ENCODE measurements at places on chromosomes 11 and 22. TPM values are rescaled to one million over a fixed set of nuclear protein-coding genes. Genes with fewer than 3 reads are reported as not detected.

Gene POLR3H
- polyA plus RNA-seq, result 36.3 TPM

Gene APOL5
- 0.07 TPM for polyA plus RNA-seq

Gene PGM2L1
- polyA plus RNA-seq, result 1.7 TPM

GRCh38 chr22:38314933-38315822 is 2.1 kb downstream of the CSNK1E start:
- no peak for DNase-seq

DNA sequence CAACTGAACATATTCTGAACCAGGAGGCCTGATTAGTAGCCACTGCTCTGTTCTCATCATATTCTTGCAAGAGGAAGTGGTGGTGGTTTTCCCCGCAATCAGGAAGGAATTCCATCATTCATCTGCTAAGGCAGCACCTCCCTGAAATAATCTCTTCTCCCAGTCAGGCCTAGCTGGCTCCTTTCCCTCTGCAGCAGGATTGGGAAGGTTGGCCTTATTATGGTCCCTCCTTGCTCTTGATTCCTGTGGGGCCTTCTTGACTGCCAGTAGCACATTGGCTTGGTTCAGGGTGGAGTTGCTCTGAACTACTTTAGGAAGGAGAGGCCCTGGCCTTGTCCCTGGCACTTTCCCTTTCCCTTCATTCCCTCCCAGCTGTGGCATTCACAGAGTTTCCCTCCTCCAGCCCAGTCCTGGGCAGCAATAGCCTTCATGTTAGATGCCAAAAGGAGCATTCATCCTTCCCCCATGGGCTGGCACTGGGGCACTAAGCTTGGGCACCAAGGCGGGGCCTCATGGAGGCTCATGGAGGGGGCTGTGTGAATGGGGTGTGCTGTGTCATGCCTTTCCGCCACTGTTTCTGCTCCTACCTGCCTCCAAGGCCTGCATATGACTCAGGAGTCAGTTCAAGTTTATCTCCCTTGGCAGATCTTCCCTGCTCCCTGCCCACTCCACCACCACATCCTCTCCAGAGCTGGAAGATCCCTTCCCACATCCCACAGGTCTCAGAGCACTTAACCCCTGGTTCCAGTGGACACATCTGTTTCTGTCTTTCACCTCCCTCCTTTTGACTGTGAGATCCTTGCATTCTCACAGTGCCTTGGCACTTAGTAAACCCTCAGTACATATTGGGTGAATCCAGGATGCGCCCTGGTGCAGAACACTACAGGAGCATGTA is 27.6 kb upstream of the CD44 start:
- peak; percentile 55 for DNase-seq

Gene MIOX
- 0.14 TPM for polyA plus RNA-seq

DNA sequence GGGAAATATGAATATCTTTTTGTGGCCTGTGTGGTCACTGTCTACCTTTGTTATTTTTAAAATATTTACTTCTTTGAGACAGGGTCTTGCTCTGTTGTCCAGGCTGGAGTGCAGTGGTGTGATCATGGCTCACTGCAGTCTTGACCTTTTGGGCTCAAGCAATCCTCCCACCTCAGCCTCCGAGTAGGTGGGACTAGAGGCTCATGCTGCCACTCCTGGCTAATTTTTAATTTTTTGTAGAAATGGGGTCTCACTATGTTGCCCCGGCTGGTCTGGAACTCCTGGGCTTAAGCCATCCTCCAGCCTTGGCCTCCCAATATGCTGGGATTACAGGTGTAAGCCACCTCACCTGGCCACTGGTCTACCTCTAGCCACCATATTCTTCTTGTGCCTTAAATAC is 3.5 kb upstream of the EIF3D start:
- no peak for DNase-seq

DNA sequence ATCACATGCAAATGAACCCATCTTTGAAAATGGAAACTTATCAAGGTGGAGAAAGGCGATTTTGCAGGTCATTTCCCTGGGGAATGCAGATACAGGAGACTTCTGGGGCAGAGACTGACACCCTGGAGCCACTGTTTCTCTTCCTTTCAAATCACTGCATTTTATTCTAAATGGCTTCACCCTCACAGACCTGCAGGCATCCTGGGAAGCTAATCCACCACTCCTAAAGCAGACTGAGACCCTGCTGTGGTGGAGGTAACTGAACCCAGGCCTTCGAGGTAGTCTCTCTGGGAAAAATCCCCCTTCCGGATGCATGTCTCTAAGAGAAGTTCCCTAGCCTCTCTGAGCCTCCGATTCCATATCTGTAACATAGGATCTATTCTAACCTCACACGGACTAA is 20.9 kb upstream of the CSNK2A3 start:
- DNase-seq, result no peak

GRCh38 chr11:65251476-65251875 is 10.3 kb upstream of the POLA2 start:
- DNase-seq, result no peak

Gene POTEH
- not detected for polyA plus RNA-seq

Gene OR9G4
- polyA plus RNA-seq, result not detected

Gene CHCHD10
- 16.9 TPM for polyA plus RNA-seq

GRCh38 chr11:117143390-117143789 is 697 bp upstream of the PAFAH1B2 start:
- no peak for DNase-seq

DNA sequence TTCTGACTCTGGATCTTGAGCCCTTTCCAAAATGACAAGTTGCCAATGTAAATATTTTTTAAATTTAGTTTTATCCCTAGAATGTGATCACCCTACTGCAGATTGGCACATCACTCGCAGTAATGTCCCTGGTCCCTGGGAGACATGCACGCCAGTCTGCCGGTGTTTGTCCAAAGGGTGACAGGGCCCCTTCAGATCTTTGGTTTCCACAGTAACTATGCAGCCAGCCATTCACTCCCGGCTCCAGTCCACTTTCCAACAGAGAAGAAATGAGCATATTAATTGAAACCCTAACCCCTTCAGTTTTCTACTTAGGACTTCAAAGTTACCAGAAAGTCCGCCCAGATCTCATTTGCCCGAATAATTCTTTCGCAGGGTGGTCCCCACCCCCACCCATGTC is 25.8 kb upstream of the RASSF10 start:
- DNase-seq, result no peak

Gene RANGAP1
- polyA plus RNA-seq, result 75.8 TPM

DNA sequence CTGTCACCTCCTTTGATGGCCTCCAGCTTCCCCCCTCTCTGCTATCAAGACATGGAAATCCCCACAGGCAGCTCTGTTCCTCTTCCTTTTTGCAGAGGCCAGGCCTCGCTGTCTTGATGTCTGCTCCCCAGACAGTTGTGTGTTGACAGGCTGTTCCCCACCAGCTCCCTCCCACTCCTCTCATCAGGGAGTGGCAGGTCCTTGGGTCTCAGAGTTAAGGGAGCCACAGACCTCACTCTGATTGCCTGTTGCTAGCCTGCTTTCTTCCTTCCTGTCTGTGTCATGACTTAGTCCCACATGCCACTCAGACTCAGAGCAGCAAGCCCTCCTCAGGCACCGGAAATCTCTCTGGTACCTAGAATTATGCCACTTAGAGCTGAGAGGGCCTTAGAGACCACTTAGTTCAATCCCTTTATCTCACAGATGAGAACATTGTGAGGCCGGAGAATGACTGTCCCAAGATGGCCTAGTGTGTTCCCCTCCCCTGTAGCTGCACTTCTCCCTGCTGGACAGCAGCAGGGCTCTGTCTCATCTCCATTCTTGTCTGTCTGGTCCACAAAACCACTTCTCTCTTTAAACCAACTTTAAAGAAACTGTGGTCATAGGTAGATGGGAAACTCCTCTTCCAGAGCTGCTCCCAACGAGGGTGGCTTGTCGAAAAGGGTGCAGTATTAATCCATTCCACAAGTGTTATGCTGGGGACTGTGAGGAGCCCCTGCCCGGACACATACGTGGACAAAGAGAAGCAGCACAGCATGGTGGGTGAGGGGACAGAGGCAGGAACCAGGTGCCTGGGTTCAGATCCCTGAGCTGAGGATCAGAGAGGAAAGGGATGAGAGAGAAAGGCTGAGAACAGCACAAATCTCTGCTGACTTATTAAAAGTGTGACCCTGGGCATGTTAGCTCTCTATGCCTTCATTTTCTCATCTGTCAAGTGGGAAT is 4.2 kb downstream of the AMPD3 start:
- no peak for DNase-seq

Gene CASP5
- polyA plus RNA-seq, result 0.07 TPM

DNA sequence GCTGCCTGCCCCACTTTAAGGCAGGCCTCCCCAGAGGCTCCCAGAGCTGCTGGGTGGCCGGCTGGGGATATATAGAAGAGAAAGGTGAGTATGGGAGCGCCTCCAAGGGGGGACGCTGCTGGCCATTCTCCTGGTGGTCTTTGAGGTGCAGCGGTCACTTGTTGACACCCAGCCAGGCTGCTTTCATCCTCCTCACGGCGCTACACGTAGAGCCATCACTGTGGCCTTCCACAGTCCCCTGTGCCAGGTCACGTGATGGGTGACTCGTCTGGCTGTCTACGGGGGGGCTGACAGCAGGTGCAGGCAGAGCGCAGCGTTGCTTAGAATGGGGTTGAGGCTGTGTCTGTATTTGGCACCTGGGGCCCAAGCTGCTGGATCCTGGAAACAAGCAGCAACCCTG is 1.9 kb downstream of the ACR start:
- no peak for DNase-seq

DNA sequence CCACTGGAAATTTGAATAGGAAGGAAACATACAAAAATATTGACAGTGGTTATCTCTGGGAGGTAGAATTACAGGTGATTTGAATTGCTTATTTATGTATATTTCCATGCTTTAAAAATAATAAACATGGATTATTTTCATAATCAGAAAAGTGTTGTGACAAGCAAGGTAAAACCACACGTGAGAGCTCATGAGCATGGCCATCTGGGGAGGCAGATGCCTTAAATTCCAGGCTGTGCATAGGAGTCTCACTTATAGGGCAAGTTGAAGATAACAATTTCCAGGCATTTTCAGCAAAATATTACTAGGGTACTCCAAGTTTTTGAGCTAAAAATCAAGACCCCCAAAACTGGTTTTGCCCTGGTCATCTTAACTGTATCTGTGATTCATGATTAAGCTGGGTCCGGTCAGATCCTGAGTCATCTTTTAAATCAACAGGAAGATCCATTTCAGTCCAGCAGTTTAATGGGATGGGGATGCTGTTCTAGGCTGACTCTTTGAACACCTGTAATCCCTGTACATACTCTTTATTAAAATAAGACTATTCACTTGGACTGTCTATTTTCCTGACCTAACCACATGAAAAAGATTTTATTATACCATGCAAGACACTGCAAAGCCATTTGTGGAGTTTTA is 115.8 kb upstream of the NARS2 start:
- no peak for DNase-seq

DNA sequence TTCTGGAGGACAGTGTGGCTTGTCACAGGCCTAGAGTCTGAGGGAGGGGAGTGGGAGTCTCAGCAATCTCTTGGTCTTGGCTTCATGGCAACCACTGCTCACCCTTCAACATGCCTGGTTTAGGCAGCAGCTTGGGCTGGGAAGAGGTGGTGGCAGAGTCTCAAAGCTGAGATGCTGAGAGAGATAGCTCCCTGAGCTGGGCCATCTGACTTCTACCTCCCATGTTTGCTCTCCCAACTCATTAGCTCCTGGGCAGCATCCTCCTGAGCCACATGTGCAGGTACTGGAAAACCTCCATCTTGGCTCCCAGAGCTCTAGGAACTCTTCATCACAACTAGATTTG is 13.0 kb downstream of the PIK3IP1 start:
- DNase-seq, result no peak

Gene RIC3
- not detected for polyA plus RNA-seq

DNA sequence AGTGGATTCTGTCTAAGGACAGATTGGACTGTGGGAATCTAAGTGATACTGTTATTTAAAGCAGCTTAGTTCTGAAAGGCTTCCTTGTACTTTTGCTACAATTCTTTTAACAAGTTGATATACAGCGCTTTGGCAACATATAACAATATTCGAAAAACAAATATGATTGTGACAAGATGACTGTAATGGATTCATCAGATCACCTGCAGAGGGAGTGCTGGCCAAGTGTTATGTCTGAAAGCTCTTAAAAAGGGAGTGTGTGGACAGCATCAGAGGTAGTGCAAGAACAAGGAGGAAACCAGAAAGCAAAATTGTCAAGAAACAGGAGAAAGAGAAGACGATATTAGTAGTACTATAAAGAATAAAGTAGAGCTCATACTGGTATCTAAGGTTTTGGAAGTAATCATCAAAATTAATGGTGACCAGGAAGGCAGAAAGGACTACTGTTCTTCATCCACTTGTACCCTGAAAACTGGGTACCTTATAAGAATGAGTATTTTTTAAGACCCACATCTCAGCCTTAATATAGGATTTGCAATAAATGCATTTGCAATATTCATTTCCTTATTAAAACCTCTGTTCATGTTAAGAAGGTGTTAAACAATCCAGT is 1112.0 kb upstream of the CCDC90B start:
- no peak for DNase-seq

Gene GTSE1
- polyA plus RNA-seq, result 4.0 TPM

DNA sequence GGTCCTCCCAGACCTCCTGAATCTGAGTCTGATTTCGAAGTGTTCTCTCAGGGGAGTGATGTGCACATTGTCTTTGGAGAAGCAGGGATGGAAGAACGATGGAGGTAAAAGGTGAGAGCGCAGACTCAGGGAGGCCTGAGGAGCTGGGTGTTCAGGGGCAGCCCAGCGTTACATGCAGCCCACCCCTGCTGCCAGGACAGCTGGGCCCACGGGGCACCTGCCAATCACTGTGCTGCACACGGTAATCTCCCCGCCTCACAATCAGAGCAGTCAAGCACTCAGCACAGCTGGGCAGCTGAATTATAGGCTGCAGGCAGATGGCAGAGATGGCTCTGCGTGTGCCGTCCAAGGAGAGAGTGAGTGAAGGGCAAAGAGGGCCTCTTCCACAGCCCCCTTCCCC is 17.9 kb upstream of the HTR3A start:
- DNase-seq, result no peak

DNA sequence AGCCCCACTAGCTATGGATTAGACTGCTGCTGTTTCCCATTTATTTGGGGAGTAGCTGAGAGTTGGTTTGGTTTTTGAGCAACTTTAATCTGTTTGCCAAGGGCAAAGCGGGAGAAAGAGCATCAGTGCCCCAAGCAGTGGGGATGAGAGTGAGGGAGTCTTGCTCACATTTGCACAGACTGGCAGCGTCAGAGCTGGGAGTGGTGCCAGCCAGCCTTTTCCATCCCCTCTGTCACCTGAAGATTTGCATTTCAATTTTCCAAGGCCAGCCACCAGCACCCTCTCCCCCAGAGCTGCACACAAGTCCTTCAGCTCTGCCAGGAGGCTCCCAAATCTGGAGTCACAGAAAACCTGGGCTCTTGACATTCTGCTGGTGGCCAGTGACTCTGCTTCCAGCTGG is 21.0 kb upstream of the UVRAG start:
- DNase-seq, result no peak

GRCh38 chr11:131463162-131463561 is 92.7 kb downstream of the NTM start:
- no peak for DNase-seq

Gene RHBDD3
- 13.8 TPM for polyA plus RNA-seq

- DNase-seq, result no peak
These were observed 34.4 kb downstream of the IGF2 start for GRCh38 chr11:2104524-2105440.

- DNase-seq, result no peak
These were observed 722.6 kb downstream of the TBC1D22A start for GRCh38 chr22:47484960-47485569.

GRCh38 chr11:78991681-78992080 is 417.0 kb upstream of the NARS2 start:
- no peak for DNase-seq

Gene LINC01488
- not detected for polyA plus RNA-seq

- DNase-seq, result no peak
These were observed 17.8 kb upstream of the PIM3 start for GRCh38 chr22:49942565-49943404.
